DMS79 (cell line): ENCODE measurements at places on chromosomes 7 and 10.
A peak's percentile ranks its signal among the peaks of the same experiment; 100 is the strongest.

DNA sequence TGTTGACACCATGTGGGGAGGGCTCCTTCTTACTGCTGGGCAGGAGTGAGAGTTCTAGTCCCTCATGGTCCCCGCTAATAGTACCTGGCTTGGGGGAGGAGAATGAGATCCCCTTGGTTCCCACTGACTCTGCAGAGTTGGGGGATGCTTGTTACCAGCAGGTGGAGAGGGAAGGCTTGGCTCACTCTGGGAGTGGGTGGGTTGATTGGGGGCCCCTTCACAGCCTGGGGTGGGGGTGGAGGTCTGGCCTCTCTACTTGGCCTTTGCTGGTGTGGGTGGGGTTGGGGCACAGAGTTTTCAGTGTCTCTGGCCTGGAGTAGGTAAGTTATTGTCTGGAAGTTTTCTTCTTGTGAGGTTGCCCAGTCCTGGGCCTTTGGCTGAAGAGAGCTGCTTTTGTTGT lies 31.9 kb downstream of the ADCY1 start:
- no peak for DNase-seq

DNA sequence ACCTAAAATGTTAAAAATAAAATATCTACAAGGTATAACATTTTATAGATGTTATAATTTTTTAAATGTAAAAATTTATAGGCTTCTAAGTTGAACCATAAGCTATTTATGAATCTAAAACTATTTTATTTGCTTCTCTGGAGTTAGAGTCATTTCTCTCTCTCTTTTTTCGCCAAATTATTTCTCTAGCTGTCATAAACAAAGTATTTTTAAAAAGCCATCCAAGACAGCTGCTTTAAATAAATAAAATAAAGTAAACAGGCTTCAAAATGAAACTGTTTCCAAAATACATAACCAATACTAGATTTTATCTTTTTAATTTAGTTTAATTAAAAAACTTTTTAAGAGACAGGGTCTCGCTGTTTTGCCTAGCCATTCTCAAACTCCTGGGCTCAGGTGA lies 12.4 kb upstream of the IL15RA start:
- no peak for DNase-seq

DNA sequence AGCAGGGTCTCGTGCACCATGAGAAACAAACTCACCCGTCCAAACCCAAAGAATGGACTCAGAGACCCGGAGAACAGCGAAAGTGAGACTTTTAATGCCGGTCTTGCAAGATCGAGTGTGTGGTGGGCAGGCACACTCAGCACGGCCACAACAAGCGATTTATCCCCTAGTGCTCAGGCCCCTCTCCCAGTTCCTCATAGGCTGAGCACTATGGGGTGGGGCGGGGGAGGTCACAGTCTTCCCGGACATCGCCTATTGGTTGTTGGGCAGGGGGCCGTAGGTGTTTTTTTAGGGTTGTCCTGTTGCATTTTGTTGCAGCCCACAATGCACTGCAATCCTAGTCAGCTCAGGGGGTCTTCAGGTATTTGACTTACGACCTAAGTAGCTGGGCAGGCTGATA lies 608.3 kb upstream of the FOXK1 start:
- no peak for DNase-seq

DNA sequence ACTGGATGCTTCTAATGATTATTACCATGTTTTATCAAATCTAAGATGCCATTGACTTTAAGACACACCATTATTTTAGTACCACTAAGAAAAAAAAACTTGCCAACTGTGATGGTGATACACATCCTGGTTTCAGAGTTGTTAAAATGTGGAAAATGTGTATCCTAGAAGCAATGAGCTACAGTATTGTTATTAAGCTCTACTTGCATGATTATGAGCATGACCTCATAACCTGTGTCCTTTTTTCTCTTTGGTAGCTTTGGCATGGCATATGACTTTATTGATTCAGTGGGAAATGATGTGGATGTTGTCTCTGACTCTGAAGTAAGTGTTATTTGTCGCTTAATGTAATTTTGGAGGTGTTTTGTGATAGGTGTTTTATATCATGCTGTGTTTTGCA lies 3.3 kb downstream of the EDRF1 start:
- no peak for DNase-seq

- no peak for DNase-seq
Observed at GRCh38 chr10:50331486-50331885, 80.2 kb upstream of the ASAH2 start.

GRCh38 chr7:30310674-30311362 lies 26.4 kb downstream of the ZNRF2 start:
- no peak for DNase-seq

DNA sequence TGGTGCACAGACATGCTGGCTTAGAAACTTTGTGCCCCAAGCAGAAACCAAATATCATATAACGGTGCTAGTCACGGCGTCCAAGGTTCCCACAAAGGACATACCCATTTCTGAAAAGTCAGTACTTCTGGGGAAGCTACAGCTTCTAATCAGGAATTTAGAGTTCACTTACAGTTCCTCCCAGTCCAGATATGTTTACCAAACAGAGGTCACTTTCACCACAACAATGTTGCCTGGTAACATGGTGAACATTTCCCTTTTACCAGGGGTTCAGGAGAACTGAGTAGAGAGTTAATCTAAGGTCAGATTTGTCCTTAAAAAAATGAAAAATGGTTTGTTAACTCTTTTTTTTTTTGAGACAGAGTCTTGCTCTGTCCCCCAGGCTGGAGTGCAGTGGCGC lies 265.9 kb upstream of the MKLN1 start:
- no peak for DNase-seq

- no peak for DNase-seq
Observed at GRCh38 chr10:317271-317769, 182.1 kb downstream of the ZMYND11 start.

GRCh38 chr10:76071653-76072365 lies 640.4 kb downstream of the LRMDA start:
- no peak for DNase-seq

- DNase-seq: no peak
Observed at GRCh38 chr7:92751902-92752901, 84.2 kb downstream of the CDK6 start.

DNA sequence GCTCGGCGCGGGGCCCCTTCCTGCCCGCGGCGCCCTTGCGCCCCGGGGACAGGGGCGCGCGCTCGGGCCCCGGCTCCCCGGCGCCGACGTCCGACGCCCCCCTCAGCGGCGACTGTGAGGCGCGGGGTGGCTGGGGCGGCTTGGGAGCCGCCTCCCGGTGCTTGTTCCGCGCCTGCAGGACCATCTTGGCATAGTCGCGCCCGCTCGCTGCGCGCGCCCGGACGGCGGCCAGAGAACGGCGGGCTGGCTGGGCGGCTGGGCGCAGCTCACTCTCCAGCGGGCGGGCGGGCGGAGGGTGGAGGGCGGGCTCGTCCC lies at the start of gene DPY19L1:
Gene DPY19L1, minus strand, starts transcription at position 275 of the 315 bp plus-strand sequence. Its CDS starts 91 bp downstream, at position 184.
- DNase-seq: peak; percentile 26

- no peak for DNase-seq
Observed at GRCh38 chr7:132780822-132781221, 204.6 kb upstream of the PLXNA4 start.

DNA sequence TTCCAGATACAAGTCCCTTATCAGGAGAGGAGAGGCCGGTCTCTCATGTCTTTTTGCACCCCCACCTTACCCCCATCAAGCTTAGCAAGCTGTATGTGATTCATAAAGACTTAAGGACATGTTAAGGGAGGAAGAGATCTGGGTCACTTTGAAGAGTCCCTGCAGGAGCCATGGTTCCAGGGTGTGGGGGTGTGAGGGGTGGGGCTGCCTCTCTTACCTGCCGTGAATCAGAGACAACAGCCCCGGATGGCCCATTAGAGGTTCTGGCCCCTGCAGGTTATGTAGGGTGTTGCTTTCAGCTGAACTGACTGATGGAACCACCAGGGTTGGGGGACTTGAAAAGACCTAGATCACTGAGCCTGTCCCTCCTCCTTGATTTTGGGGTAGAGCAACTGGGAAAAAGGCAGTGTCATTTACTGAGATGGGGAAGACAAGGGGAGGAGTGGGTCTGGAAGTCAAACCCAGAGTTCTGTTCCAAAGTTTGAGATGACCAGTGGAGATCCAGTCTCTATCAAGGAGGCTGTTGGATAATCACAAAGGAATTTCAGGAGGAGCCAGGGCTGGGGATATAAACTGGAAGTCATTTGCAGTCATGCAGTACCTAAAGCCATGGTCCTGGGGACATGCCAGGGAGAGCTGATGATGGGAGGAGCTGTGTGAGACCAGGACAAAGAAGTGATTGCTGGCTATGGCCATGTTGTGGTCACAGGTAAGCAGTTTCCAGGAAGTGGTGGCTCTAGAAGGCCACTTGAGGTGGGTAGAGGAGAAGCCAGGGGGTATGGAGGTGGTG lies 23.1 kb downstream of the ADAMTS14 start:
- no peak for DNase-seq

DNA sequence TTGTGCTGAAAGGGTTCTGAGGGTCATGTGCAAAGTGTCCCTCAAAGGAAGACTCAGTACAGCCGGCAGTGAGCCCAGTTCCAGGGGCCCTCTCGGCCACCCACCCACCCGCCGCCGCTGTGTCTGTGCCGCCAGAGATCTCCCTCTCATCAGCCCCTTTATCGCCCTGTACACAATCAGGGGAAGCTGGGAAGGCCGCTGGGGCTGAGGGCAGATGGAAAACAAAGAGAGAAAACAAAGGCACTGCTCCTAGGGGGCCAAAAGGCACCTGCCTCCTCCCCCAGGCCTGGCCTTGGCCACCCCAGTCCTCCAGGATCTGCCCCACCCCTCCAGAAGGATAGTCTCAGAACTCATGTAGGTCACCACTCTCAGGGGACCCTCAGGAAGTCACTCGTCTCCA lies 67.0 kb downstream of the ZMIZ1 start:
- DNase-seq: no peak

DNA sequence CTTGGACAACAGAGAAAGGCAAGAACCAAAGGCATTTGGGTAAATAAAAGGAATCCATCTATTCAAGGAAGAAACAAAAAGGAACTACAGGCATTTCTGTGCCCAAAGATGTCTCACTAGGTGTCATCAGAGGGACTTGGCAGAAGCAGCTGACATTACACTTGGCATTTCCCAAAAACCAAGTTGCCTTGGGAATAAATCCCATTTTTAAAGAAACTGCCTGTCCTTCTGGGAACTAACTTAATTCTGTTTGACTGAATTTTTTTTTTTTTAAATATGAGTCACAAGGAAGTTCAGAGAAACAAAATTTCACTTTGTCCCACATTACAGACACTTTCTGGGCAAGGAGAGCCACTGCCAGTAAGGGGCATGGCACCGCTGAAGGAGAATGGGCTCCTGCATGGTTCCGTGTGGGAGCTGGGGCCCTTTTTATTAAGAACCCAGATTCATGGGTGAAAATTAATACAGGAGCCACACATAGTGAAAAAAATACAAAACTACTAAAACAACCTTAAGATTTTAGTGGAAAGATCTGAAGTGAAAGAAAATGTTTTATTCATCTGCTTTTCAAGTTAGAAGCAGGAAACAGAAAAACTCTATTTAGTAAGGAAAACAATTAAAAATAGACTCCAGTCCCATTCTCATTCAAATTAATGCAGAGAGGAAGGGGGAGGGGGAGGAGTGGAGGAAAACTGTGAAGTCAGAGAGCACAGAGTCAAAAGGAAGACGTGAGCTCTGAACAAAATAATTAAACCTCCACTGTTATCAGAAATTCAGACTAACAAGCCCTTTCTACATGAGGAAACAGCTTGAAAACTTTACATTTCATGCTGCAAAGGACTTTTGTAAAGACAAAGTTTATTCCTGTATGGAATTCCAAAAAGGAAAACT lies 118.4 kb upstream of the PDLIM1 start:
- DNase-seq: no peak
